ENCODE measurements at places on chromosomes 5 and 9. TPM values are rescaled to one million over a fixed set of nuclear protein-coding genes. Genes with fewer than 3 reads are reported as not detected.

GRCh38 chr5:8568858-8569257 lies 699.9 kb downstream of the MTRR start:
- no peak for DNase-seq

DNA sequence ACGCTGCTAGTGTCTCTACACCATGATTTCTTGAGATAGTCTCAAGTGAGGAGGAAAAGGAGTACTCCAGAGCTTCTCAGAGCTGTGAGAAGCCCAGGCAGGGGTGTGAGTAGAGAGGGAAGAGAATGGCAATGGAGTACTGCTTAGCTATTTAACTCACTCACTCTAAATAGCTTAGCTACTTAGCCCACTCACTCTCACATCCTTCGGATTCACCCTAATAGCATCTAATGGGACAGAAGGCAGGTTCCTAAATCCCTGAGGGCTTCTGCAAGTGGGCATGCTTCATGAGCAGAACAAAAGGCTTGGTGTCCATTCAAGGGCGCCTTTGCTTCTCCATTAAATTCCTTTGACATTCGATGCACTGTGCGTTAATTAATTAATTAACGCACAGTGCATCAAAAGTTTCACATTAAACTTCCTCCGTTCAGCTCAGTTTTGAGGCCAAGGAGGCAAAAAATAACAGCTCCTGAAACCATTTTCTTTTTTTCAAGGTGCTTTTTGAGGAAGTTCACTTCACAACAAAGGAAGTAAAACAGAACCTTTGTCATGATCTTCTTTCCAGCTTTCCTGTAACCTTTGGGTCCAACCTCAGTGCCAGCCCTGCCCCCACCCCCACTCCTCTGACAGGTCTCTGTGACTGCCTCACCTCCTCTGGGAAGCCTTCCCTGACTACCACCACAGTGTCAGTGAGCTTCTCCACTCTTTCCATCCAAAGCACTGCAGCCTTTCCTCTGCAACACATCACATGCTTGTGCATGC lies 294.0 kb downstream of the SEC61B start:
- DNase-seq, result no peak

GRCh38 chr5:59843511-59844213 lies 49.9 kb downstream of the PDE4D start:
- no peak for DNase-seq

DNA sequence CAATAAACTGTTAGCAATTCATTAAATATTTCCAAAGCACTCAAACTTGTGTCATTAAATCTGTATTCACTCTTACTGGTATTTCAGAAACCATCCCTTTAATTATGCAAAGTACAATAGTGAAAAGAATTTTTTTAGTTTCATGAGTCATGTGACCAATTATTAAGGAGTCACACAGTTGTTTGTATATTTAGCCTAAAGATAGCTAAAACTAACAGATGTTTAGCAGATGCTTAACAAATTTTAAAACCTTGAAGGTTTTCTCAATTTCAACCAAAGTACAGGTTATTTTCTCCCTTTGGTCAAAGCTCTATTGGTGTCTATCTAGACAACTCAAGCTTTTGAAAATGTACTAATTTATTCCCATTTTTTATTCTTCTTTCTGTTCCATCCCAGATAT lies 44.1 kb downstream of the PJA2 start:
- no peak for DNase-seq

DNA sequence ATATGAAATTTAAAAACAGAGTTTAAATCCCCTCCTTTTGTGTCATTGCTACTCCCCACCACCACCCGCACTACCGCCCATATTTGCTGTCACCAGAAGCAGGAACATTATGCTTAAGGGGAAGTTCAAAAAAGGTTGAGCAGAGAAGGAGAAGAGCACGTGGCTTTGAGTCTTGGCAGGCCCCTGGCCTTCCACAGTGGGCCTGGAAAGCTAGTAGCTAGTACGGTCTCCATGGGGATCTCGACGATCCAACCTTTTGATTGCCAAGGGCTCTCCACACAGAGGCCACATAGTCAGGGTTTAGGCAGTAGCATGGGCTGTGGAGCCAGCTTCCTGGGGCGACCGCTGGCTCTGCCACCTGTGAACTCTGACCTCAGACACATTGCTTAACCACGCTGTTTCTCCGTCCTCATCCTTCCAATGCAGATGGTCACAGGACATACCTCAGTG lies 90.1 kb downstream of the GOLPH3 start:
- no peak for DNase-seq

DNA sequence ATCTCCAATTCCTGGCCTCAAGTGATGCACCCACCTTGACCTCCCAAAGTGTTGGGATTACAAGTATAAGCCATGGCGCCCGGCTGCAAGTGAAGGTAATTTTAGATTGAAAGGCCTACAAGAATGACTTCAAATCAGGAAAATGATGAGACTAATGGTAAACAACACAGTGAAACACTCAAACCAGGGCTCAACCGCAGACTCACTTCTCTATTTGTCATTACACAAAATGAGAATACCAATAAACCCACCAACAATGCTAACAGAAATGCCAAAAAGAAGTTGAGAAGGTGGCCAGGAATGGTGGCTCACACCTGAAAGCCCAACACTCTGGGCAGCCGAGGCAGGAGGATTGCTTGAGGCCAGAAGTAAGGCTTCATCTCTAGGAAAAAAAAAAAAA lies 92.1 kb downstream of the UBAP2 start:
- no peak for DNase-seq

DNA sequence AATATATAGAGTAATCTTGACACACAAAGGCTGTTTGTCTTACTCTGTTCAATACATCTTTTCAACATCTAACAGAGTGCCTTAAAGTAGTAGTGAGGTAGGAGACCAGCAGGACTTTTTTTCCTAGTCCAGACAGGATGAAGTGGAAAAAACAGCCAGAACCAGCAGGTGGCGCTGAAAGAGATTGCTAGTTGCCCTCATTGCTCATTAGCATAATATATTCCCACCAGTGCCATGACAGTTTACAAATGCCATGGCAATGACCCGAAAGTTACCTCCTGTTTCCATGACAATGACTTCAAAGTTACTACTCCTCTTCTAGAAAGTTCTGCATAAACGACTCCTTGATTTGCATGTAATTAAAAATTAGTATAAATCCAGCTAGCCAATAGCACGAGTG lies 387.4 kb downstream of the ACTL7B start:
- peak; percentile 82 for DNase-seq

DNA sequence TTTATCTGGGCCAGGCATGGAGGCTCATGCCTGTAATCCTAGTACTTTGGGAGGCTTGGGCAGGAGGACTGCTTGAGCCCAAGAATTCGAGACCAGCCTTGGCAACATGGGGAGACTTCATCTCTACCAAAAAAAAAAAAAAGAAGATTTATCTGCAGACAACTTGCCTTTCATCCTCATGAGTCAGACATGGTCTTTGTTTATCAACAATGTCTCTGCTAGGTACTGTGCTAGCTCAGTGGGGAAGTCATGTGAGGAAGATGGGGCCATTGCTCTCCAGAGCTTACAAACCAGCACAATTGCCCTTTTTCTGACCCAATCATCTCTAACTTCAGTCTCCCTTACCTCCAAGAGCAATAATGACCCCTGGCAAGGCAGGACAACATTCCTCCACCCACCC lies 1.6 kb downstream of the URM1 start:
- DNase-seq, result no peak

DNA sequence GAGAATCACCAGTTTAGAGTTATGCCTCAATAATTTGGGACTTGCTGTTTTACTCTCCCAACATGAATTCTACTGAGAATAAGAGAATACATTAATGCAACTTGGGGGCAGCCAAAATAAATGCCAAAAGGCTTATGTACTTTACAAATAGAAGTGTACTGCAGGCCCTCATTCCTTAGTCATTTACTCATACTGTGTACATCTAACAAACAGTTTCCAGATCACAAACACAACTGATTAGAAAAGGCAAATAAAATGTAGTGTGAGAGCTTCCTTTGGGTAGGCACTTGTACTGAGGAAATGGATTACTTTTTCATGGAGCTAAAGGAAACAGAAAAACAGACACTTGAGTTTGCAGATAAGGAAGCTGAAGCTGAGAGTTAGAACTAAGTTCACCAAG lies 12.6 kb downstream of the ANKDD1B start:
- DNase-seq, result no peak

DNA sequence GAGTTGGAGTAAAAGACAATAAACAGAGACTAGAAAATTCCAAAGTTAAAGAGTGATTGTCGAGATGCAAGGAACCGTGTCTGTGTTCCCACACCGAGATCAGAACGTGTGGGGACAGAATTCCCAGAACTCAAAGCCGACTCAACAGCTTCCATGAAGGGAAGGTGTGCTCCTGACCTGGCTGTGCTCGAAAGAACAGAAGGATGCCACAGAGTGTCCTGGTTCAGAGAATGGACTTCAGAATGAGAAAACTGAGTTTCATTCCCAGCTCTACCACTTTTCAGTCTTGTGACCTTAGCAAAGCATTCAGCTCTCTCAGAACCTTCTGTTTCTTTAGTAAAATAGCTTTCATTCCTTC lies 420.0 kb upstream of the SLC30A5 start:
- DNase-seq, result no peak

DNA sequence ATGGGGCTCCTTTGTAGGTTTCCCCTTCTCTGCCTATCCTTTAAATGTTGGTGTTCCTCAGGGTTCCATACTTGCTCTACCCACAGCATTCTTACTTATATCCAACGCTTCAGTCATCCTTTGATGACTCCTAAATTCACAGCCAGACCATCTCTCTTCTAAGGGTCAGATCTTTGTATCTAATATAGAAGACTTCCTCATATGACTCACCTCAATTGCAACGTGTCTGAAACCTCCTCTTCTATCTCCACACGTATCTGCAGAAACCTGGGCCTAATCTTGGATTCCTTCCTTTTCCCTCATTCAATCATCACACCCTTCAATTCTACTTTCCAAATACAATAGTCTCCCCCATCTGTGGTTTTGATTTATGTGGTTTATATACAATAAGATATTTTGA lies 68.3 kb downstream of the HMGCR start:
- no peak for DNase-seq

- peak; percentile 59 for DNase-seq
Observed at GRCh38 chr5:173458828-173459609, 130.8 kb upstream of the STC2 start.

DNA sequence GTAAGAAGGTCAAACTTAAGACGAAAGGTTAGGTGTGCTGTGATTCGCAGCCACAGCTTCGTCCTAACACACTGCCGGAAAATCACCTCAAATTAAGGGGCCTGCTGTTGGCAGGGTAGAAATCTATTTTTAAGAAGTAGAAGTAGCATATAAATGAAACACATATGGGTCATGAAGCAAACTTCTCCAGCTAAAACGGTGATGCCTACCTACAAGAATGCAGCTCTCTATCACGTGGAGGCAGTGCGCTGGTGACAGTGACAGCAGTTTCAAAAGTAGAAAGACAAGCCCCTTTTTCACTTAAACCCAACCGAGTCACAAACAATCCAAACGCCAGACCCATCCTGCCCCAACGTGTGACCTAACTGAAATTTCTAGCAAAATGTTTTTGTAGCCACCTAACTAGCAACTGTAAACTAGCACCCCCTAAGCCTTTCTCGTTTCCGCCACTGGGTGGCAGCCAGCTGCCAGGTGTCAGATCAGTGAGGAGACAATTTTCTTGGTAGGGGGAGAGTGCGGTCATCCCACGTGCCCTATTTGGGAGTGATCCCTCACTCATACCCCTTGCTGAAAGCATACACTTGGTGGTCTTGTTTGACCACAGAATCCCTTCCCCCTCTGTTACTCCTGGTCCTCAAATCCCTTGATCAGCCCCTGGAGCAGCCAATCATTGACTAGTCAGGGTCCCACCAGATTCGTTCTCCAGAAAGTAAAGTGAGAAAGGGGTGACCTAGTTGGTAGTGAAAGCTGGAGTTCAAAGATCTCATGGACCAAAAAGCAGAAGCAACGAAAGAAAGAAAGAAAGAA lies 71.8 kb upstream of the MAMDC2 start:
- peak; percentile 56 for DNase-seq

DNA sequence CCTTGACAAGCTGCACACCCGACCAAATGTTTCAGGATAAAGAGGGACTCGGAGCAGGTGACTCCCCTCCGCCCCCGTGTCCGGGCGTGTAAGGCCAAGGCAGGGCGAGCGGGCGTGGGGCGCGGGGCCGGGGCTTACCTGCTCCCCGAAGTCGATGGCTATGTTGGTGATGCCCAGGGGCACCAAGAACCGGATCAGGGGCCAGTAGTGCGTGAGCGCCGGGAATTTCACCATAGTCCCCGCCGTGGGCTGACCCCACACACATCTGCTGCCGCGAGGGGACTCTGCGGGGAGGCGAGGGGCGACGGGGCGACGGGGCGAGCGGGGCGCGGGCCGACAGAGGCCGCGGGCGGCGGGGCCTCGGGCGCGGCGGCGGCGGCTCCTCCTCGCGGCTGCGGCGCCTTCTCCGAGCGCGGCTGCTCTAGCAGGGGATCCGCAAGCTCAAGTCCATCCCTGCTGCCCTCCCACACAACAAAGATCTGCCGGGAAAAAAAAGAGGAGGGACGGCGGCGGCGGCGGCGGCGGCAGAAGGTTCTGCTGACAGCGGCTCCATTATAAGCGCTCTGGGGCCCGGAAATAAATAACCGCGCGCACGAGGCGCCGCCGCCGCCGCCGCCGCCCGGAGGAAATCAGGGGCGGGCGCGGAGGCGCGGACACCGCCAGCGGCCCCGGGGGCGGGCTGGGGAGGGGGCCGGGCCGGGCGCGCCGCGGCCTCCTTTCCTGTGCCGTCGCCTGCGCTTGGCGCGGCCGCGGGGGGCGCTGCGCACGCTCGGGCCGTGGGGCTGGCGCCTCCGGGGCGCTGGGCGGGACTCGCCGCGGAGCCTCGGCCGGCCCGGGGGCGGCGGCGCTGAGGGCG lies at the start of gene ANKH:
Gene ANKH (minus strand): TSS at position 565 of the 856 bp plus-strand sequence. CDS start 331 bp downstream, at position 234.
- DNase-seq, result peak; percentile 81

- no peak for DNase-seq
Observed at GRCh38 chr5:147956842-147957223, 50.5 kb upstream of the C5orf46 start.

GRCh38 chr9:80635065-80635464 lies 1054.3 kb downstream of the TLE1 start:
- no peak for DNase-seq

- peak; percentile 95 for DNase-seq
Observed at GRCh38 chr5:73370640-73371583, 77.7 kb downstream of the FOXD1 start.

Gene PRR7
- total RNA-seq, result 13.9 TPM

Gene IRX2
- total RNA-seq, result not detected

Gene ADAMTS2
- 0.49 TPM for total RNA-seq

Gene MOB3B
- under 0.01 TPM for total RNA-seq

Gene ANKRA2
- total RNA-seq, result 19.5 TPM

Gene FOXD4L4
- not detected for total RNA-seq

Gene CTSV
- total RNA-seq, result 9.1 TPM

Gene INSL6
- not detected for total RNA-seq

Measured in RPMI7951 (cell line).